Urothelium cell line (cell line): ENCODE measurements at places on chromosomes 5 and 9.

DNA sequence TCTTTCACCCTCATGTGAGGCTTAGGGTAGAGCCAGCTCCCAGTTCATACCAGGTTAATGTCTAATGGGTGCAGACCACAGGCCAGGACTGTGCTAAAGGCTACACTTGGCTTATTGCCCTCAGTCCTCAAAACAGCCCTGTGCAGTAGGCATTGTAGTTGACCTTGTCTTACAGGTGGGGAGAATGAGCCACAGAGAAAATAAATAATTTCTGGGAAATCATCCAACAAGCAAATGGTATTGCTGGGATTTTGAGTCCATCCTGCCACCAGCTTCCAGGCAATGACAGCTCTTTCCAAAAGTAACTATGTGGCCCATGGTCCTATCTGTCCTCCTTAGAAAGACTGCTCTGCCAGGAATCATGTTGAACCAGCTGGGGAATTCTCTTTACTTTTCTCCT is 450.0 kb downstream of the GADD45G start:
- DNase-seq: no peak

GRCh38 chr9:71820403-71820921 is 52.1 kb upstream of the CEMIP2 start:
- DNase-seq: no peak

- DNase-seq: no peak
Observed at GRCh38 chr5:140413230-140413629, 11.6 kb downstream of the ANKHD1 start.

DNA sequence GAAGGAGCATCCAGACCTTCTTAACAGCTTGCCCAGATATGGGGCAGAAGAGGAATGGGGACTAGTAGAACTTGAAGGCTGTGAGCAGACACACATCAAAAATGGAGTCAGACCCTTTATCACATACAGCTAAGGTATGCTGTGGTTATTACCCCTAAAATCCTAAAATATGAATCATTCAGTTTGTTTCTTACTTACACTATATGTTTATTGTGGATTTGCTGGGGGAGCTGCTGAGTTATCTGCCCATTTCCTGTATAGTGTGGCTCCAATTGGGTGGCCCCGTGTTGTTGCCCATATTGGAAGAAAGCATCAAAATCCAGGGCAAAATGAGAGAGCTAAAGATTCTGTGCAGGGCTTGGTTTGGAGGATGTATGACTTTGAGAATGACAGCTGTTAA is 56.9 kb downstream of the AP3S1 start:
- DNase-seq: peak; percentile 10

- DNase-seq: no peak
Observed at GRCh38 chr5:76561959-76562358, 61.2 kb downstream of the F2RL2 start.

DNA sequence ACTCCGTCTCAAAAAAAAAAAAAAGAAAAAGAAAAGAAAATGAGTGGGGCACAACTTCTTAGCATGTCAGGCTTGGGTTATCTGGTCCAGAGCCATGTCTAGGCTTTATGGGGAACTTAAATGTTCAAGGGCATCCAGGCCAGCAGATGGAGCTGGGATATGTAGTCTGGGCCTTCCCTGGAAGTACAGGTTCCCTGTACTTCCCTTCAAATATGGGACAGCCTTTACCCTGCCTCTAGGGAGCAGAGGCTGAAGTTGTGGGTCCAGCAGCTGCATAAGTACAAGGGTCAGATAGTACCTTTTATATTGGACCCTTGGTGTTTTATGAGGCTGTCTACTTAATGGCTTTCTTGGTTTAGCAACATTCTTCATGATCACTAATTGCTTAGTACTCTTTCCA is 42.1 kb downstream of the FAF2 start:
- DNase-seq: no peak

- no peak for DNase-seq
Observed at GRCh38 chr5:88602584-88602983, 280.4 kb downstream of the MEF2C start.

DNA sequence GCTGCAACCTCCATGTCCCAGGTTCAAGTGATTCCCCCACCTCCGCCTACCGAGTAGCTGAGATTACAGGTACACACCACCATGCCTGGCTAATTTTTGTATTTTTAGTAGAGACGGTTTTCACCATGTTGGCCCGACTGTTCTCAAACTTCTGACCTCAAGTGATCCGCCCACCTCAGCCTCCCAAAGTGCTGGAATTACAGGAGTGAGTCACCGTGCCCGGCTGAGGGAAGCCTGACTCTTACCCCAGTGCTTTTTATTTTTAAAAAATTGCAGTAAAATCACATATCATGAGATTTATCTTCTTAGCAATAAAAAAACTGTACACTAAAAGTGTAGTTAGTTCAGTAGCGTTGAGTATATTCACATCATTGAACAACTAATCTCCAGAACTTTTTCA is 105.3 kb downstream of the SLIT3 start:
- no peak for DNase-seq

DNA sequence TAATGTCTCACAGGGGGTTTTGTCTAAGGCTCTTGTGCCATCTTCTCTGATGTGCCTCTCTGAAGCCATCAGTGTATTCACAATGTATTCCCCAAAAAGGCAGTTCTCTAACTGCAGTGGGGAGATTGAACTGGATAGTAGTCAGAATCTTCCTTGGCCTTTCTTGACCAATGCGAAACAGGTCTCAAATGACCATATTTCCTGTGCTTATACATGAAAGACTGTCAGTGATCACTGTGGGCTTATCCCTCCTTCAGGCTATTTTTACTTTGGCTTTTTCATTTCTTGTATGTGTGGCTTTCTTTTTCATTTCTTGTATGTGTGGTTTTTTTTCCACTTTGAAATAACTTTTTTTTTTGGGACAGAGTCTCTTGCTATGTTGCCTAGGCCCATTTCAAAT is 19.7 kb downstream of the HMGXB3 start:
- DNase-seq: no peak

DNA sequence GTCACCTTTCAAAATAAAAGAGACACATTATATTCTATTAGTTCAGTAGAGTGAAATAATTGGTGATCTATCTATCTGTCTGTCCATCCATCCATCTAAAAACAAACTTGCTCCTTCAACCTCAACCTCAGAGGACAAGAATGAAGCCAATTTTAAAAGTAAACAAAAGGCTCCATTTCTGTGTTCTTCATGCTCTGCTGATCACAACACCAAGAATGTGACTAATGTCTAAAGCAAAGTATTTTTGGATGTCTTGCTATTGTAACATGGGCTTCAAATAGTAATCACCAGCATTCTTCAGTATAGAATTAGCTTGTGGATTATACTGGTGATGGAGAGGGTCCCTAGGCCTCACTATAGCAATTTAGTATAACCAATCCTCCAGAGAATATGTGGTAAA is 1304.4 kb downstream of the MAT2B start:
- no peak for DNase-seq

GRCh38 chr9:121672986-121673385 is 21.6 kb downstream of the DAB2IP start:
- no peak for DNase-seq

DNA sequence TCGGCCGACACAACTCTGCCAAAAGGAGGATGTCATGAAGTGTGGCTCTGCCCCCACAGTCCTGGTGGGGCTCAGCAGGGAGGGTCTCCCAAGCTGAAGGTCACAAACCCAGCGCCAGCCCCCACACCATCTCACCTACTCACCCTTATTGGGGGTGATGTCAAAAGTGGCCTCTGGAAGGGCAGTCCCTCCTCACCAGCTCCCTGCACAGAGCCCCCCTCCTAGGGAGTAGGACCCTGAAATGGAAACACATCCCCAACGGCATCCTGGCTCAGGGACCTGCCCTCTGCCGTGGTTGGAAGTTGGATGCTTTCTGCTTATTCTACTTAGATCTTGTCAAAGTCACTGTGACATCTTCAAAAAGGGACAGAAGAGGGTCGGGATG is 89.5 kb downstream of the NSUN2 start:
- DNase-seq: no peak

GRCh38 chr9:73640971-73641370 is 489.3 kb downstream of the ANXA1 start:
- no peak for DNase-seq

GRCh38 chr5:181054138-181054537 is 14.1 kb downstream of the BTNL9 start:
- DNase-seq: no peak

GRCh38 chr9:8408575-8409190 is 609.1 kb upstream of the DMAC1 start:
- DNase-seq: no peak
